ENCODE measurements at places on chromosomes 12 and 14.

GRCh38 chr14:91138511-91139359 lies 24.9 kb downstream of the DGLUCY start:
- DNase-seq = no peak

GRCh38 chr14:32407130-32407529 lies 78.0 kb downstream of the AKAP6 start:
- no peak for DNase-seq

GRCh38 chr12:124307556-124307825 lies 12.6 kb downstream of the RFLNA start:
- no peak for DNase-seq

- DNase-seq = no peak
These were observed 94.0 kb downstream of the C12orf50 start for GRCh38 chr12:87935216-87935615.

DNA sequence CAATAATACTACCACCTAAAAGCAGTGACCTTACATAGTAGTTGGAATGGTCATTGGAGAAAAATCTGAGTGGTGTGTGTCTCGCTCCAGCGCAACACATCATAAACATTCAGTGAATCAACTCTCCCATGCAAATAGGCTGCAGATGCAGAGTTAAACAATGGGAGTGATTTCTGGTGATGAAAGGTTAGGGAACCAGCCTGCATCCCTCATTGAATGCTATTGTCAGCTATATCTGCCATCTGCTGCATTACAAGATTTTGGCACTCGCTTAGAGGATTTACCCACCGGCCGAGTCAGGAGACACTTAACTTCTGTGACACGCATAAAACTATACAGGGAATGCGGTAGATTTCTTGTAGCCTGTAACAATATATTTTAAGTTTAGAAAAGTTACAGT lies 900.9 kb downstream of the FLRT2 start:
- no peak for DNase-seq
